ENCODE measurements at places on chromosomes 16 and 17.

DNA sequence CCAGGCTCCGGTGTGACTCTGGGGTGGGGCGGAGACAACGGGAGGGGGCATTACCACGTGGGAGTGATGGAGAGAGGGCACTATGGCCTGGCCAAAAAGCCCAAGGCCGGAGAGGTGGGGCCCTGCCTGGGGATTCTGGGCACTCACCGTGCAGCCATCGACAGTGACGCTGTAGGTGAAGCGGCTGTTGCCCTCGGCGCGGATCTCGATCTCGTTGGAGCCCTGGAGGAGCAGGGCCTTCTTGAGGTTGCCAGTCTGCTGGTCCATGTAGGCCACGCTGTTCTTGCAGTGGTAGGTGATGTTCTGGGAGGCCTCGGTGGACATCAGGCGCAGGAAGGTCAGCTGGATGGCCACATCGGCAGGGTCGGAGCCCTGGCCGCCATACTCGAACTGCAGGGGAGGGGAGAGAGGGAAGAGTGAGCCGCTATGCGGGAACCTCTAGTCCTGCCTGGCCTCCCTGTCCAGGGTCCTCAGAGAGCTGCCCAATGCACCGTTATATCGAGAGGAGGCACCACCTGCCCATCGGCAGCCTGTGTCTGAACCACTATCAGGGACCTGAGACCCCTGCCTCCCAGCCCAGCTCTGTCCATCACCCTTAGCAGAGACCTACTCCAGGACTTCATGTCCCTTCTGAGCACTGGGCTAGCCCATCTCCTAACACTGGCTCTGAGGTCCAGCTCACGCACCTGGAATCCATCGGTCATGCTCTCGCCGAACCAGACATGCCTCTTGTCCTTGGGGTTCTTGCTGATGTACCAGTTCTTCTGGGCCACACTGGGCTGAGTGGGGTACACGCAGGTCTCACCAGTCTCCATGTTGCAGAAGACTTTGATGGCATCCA, 15.6 kb downstream of the COL1A1 start:
- no peak for DNase-seq

DNA sequence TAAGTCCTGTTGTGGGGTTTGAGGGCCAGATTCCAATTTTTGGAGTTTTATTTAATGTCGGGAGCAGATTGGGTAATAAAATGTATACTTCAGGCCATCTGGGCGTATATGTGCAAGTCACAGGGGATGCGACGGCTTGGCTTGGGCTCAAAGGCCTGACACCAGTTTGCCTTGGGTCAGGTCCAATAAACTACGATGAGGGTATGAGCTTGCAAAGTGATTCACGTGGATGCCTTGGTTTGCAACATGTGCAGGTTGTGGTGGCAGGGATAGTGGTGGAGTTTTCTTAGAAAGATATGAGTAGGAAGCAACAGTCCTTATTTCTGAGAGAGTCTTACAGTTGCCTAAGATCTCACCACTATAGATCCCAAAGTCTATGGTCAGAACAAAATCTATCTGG, 157.0 kb upstream of the CDH11 start:
- no peak for DNase-seq

GRCh38 chr17:21517538-21518293, 141.6 kb downstream of the KCNJ12 start:
- DNase-seq, result no peak

DNA sequence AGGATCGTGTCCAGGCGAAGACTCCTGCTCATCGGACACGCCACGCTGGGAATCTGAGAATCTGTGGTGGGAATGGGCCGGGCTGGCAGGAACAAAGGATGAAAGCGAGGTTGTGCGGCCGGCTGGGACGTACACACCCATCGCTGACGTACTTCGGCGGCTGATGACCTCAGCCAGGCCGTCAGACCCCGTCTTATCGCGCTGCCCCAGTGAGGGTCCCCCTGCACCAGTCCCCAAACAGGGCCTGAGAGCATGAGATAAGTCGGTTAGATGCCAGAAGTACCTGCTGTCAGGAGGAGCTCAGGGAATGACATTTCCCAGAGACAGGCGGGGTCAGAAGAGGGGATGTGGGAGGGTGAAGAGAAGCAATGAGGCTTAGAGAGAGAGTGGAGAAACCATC, 16.0 kb upstream of the SP6 start:
- DNase-seq, result no peak

DNA sequence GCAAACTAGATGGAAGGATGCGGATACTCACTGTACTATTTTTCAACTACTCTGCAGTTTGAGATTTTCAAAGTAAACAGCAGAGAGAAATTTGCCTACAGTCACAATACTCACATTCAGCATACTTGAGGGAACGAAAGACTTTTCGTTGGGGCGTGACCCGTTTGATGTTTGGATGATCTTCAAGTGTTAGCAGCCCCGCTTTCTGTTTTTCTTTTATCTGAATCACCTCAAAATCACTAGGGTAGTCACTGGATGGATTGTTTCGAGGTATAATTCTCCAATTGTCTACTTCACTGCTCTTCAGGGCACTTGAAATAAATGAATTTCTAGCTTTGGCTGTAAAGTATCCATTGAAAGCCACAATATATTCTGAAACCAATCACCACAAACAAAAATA, 17.8 kb downstream of the MBTPS1 start:
- no peak for DNase-seq

DNA sequence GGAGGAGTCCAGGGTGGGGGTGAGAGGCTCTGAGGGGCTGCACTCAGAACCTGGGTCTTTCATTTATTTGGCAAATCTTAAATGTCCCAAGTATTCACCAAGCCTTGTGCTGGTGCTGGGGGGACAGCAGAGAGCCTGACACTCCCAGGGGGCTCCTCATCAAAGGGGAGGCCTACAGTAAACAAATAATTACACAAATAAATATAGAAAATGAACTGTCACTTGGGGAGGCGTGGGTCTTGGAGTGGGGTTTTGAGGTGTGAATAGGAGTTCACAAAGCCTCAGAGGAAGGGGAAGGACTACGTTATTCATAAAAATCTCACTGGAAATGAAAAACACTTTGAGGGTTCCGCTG, 15.2 kb upstream of the PRM1 start:
- DNase-seq, result no peak

DNA sequence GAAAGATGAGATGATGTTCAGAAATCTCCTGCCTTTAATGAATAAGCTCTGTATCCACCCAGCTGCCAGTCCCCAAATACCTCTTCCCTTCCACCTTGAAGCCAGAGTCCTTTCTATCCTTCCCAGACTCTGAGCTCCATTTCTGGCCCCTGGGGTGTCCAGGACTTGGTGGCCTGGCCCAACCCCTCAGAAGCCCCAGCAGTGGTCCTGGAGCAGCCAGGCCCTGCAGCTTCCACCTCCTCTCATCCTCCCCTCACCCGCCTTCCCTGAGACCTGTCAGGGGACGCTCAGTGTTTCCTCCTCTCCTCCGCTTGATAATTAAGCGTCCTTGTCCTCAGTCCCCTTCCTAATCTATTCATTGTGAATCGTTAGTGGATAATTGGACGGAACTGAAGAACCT, 95.2 kb upstream of the CCL1 start:
- no peak for DNase-seq
